ENCODE measurements at places on chromosomes 2 and 18.
A peak's percentile ranks its signal among the peaks of the same experiment; 100 is the strongest.

DNA sequence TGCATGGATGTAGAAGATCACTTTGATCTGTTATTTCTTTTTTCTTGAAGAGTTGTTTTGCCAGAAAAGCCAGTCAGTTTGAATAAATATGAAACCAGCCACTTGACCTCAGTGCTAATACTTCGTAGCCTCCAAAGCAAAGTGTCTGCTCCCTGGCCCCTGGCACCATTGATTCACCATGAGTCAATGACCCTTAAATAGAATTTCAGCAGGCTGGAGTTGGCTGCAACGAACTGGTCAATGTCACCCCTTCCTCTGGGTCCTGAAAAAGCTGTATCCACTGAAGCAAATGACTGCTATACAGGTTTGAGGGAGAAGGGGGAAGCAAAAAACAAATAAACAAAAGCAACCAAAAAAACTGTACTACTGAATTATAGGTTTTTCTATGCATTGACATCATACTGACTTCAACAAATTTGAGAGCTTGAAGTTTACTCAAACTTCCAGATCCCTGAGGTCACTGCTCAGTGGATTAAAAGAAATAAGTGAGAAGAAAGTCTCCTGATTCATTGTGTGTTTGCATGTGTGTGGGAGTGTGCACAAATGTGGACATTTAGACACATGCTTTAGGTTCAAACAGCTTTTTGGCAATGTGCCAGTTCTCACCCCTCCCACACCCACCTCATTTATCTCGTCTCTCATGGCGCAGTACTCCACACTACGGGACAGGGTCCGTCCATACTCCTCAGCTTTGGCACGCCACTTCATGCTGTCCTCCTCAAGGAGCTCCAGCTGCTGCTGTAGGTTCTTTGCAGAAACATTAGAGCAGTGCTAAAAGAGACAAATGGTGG is 58.1 kb upstream of the TTN start:
- DNase-seq = no peak

GRCh38 chr2:66559672-66560071 is 124.7 kb downstream of the MEIS1 start:
- DNase-seq = no peak

- no peak for DNase-seq
Observed at GRCh38 chr18:46680784-46681695, 24.0 kb upstream of the LOXHD1 start.

- DNase-seq = no peak
Observed at GRCh38 chr2:101120124-101120996, 30.8 kb downstream of the TBC1D8 start.

DNA sequence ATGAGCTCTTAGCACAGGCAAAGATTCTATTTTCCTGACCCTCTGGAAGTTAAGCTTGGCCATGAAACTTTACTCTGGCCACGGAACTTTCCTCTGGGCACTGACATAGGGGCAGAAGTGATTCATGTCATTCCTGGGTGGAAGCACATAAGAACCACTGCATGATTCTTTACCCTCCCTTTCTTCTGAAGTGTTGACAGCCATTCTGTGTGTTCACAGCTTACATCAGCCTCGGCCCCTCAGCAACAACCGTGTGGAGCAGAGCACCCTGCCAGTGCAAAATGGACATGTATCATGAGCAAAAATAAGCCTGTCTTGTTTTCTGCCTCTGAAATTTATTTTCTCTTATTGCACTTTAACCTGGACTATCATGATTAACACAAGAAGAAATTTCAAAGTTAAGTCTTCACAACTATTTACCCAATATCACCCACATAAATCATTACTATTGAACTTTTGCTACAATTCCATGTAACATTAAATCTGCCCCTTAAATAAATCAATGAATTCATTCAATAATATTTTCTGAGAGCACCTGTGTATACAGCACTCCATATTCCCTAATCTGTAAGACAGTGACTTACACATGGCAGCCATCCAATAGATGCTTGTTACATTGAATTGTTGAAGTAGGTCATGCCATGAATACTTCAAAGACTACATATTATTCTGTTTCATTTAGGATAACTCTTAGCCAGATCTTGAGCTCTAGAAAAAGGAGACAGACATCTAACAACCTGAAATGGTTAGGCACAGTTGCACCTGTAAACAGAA is 531.9 kb downstream of the IRS1 start:
- no peak for DNase-seq

DNA sequence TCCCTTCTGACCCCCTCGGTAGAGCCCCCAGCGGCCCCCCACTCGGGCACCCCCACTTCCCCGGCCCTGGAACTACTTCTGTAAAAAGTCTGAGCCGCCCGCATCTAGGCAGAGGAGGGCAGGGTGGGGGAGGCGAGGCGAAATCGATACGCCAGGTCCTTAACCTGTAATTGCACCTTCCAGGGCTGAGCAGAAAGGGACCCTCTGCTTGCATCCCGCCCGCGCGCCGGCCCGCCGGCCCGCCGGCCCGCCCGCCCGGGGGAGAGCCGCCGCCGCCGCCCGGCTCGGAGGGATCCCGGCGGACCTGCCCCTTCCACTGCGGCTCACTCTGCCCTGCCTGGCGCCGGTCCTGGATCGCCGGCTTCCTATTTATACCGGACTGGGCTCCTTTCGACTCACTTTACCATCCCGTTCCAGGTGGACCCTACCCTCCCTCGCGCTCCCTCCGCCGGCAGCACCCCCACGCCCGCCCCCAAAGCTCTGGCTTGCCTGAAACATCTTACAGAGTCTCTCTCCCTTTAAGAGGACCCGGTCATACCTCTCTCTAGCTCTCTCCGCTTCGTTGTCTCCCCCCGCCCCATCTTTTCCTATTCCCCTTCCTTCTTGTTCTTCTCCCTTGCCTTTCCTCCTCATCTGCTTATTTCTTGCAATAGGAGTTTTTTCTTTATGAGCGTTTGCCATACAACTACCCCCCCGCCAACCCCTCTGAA is 797 bp downstream of the KLHL14 start:
- no peak for DNase-seq

DNA sequence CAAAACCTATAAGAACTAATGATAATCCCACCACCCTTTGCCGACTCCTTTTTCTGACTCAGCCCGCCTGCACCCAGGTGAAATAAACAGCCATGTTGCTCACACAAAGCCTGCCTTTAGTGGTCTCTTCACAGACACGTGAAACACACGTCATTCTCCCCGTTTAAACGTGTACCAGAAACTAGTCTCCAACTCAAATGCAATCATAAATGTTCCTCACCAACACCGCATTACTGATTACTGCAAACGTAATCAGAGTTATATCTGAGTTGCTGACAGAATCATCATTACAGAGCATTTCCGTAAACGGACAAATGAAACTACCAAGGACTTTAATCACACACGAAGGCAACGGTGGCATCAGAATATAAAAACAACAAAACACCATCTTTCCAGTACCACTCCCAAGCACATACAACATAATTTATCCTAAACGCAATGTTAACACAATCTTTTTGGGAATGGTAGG is 1.9 kb downstream of the CLK1 start:
- DNase-seq = peak; percentile 43

GRCh38 chr2:223760838-223761502 is 76.4 kb downstream of the AP1S3 start:
- DNase-seq = peak; percentile 92

DNA sequence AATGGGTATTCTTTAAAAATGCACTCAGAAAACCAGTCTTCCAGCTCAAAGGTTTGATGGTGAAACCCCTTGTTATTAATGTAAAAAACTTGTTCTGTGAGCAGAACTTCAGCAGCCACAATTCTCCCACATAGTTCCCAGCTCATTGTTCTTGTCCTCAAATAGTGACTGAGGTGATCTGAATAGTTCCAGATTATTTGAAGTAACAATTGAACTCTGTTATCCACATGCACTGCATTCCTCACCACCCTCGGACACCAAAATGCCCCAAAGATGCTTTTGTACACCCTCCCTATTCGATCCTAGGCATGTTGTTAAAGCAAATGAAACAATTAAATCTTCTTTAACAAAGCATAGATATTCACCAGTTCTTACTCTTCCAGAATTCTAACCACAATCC is 2186.8 kb upstream of the CELF4 start:
- DNase-seq = no peak

DNA sequence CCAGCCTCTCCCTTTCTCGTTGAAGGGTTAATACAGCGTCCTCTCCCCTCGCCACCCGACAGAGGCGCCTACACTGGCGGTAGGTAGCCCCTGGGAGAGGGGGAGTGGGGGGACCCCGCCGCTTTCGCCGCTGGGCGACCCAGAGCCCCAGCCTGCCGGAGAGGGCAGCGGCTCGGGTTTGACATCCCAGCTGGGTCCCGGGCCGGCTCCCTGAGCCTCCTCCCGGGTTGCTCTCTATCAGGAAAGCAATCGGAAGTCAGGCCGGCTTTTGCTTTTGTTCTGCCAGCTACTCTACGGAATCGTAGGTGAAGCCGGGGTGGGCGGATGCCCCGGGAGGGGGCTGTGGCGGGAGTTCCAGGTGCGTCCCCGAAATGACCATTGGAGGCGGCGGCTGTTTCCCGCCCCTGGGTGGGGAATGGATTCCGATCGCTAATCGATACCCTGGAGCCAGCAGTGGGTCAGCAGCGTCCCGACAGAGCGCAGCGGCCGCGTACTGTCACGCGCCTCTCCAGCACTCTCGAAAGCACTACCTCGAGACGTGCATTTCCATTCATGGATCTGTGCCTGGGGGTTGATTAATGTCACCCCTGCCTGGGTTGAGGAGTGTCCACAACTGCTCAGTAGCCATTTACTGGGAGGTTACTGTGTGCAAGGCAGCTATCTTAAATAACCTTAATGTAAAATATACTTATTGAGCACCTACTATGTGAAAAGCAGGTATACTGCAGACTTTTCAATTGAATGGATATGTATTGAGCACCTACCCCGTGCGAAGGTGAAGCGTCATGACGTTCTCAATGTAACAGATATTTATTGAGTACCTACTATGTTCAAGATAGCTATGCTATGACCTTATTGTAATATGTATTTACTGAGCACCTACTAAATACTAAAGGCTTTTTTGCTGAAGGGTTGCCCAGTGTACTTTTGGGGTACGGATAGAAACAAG is 1.1 kb downstream of the MAPK4 start:
- DNase-seq = no peak

DNA sequence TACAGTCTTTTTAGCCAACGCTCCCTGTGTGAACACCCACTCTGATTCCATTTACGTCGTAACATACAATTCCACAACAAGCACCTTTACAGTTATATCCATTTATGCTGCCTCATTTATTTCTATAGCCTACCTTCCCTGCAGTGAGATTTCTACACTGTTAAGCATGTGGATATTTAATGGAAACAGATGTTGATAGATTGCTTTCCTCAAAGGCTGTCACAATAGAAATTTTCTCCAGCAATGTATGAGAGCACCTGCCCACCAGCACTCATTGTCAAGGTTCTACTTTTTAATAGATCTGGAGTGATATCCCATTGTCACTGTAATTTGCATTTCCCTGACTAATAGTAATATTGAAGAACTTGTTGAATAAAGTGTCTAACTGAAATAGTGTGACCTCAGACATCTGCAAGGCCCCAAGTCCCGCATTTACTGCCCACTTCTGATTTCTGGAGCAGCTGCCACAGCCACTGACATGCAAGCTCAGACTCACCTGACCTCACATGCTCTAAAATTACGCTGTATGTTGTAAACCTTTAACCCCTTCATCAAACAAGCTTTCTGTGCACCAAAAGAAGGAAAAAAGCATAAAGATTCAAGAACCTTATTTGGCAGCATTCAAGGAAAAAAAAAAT is 295.1 kb downstream of the CNTNAP5 start:
- no peak for DNase-seq

- DNase-seq = no peak
Observed at GRCh38 chr2:74860079-74860478, 26.2 kb downstream of the HK2 start.

DNA sequence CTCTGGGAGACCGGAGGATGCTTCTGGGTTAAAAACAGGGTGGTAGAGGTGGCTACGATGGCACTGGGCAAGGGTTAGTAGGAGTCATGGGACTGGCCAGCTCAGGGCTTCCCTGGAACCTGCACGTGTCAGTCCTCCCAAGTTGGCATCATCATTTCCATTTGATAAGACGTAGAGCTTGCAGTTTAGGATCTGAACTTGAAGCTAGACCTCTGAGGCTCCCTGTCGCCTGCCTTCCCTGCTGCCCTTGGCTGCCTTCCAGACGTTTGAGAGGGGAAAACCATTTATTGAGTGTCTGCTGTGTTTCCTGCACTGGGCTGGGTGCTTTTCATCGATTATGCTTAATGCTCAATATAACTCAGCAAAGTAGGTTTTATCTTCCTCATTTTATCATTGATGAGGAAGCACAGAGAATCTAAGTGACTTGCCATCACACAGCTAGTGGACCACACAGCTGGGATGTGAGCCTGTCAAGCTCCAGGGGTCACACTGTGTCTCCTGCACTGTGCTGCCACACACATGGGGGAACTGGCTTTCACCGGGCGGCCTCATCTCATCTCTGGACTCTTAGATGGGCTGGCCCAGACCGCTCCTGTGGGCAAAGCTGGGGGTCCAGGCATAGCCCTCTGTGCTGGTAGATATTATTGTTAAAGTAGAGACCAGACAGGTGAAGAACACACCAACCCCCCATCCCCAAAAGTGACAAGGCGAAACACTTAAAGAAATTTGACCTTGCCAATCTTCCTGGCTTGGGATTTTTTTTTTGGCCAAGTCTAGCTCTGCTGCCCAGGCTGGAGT is 7.8 kb downstream of the NT5DC4 start:
- no peak for DNase-seq

- no peak for DNase-seq
Observed at GRCh38 chr2:98468621-98469236, 24.1 kb downstream of the INPP4A start.

DNA sequence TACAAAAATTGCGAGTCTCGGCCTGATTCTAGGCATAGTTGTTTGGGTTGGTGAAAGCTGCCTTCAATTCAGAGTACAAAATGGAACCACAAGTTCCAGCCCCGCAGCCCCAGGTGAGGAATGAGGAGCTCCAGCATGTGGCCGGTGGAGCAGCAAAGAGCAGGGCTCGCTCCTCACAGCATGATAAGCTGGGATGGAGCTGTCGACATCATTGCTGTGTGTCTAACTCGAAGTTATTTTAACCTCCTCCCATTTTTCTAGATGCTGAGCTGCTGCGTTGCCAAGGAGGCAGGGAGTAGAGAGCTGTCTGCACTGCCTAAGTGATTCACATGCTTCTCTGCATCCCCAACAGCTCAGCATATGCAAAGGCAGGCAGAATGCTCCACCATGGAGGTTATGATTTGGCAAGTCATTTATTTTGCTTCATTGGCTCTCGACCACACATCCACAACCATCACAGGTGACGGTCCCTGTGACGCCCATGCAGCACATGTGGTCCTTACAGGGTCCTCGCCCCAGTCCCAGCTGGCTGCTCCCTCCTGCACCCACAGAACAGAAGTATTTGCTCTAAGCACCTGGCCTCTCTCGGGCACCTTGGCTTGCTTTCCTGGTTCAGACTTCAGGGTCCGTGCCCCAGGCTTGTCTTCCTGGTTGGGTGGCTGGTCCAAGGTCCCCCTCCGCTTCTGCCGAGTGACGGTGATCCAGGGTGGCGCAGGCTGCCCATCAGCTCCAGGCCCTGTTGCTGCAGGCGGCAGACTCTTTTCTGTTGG is 66.0 kb upstream of the MGAT4A start:
- DNase-seq = no peak

Measured in foreskin keratinocyte (primary cell).